Thoracic aorta (tissue), 2 donors: ENCODE measurements at places on chromosomes 4 and X.

GRCh38 chr4:27022963-27023362, 162.3 kb downstream of the STIM2 start:
- DNase-seq: no peak

DNA sequence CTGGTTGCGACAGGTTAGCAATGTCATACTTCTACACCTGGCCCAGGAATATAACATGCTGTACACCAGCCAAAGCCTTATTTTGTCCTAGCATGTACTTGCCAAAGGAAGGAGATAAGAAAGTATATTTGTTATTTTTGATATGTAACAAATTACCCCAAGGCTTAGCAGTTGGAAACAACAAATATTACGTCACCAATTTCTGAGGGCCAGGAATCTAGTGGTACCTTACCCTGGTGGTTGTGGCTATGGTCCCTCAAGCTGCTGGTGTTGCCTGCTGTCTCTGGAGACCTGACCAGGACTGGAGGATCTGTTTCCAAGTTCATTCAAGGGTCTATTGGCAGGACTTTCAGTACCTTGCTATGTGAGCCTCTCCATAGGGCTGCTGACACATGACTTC, 135.5 kb upstream of the BANK1 start:
- DNase-seq: no peak

DNA sequence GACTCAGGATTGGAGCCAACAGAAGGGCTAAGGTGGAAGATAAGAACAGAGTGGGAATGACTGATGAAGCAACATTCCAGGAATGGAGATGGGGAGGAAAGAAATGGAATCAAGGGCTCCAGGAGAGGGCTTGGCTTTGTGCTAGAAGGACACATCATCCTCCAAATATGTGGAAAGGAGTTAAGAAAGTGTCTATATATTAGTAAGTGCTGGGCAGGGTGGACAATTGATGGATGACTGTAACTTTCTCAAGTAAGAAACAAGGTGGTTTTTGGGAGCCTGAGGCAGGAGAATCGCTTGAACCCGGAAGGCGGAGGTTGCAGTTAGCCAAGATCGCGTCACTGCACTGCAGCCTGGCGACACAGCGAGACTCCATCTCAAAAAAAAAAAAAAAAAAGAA, 71.6 kb upstream of the NFKB1 start:
- DNase-seq: no peak

- no peak for DNase-seq
These were observed 4.3 kb downstream of the DMD start for GRCh38 chrX:33207056-33207455.

DNA sequence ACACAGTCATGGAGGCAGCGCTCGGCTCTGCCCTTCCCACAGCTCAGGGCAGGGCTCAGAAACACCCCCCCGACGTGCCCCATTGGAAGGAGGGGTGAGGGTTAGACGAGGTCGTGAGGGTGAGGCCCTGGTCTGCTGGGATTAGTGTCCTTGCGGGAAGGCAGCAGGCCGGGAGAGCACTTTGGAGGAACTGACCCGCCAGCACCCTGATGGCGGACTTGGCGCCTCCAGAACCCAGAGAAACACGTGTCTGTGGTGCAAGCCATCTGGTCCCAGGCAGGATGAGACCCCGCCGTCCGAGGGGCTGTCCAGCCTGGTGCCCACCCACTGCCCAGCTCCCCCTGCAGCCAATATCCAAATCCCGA, 26.3 kb downstream of the TACC3 start:
- DNase-seq: no peak

- DNase-seq: no peak
These were observed 3.7 kb upstream of the RAB9A start for GRCh38 chrX:13685126-13685763.

DNA sequence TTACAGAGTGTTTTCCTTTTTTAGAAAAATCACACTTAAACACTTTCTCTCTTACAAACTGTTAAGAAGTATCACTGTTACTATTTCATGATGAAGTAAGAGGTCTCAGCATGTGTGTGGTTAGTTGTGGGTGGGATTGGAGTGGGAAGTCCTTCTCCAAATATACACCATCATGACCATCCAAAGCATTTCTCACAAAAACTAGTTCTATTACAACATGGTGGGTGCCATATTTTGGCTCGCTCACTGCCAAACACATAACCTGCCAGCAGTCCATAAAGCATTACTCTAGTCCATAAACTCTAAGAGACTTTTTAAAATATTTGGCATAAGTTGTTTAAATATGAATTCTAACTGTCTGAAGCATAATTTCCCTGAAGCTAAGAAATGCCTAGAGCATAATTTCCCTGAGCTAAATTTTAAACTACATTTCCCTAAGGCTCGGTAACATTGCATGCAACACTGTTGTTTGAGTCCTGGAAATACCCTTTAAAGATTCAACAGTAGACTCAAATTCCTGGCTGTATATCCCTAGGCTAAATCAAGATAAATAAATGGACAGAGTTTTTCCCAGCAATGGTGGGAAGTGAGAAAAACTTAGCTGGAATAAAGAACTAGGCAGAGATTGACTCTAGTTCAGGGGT, 415.0 kb upstream of the INTU start:
- DNase-seq: no peak

DNA sequence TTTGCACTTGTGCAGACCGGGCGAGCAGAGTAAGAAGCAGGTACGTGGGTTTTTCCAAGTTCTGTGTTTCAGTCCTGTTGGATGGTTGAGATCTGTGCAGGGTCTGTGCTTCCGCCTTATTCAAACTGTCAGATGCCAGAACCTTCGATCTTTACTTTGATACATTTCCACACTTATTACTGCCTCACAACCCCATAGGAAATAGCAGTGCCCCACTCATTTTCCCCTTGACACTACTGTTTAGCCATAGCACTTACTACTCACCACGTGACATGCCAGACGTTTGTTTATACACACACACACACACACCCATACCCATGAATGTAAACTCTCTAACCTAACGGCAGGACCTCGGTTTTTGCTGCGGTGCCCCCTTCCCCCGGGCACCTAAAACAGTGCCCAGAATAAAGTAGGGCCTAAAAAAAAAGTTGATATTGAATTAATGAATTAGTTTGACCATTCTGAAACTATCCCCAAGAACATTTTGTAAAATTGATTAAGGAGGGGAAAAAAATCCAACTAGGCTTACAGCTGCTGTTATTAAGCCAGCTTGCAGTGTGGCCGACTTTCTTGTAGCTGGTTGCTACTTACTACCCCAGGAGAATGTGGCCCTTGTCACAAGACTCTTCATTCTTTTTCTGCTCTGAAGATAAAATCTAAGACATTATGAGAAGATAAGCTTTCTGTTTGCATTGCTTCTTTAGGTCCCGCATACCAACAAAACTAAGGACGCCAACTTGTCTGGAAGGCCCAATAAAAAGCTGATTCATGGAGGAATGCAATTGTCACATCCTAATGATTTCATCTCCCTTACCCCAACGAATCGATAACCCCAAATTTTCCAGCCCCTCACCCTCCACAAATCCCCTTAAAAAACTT, 704 bp upstream of the SEPSECS start:
- no peak for DNase-seq

- no peak for DNase-seq
These were observed 65.1 kb downstream of the KDM6A start for GRCh38 chrX:44938111-44938510.

DNA sequence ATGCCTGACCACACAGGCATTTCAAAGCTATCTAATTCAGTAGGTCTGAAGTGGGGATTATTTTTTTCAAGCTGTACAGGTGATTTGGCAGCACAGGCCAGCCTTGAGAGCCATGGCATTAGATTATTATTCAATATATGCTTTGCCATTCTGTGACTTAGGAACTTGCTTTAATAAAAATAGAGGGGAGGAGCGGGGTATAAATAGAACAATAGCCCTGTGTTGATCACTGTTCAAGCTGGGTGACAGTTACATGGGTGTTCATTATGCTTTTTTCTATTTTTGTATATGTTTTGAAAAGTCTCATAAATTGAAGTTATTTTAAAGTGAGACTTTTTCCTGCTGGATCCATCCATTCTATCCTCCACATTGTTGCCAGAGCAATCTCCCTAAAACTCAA, 20.3 kb downstream of the HUWE1 start:
- DNase-seq: no peak

- DNase-seq: no peak
These were observed 255.1 kb upstream of the GPRIN3 start for GRCh38 chr4:89562746-89563145.

GRCh38 chrX:136189222-136189621, 41.9 kb downstream of the FHL1 start:
- no peak for DNase-seq

DNA sequence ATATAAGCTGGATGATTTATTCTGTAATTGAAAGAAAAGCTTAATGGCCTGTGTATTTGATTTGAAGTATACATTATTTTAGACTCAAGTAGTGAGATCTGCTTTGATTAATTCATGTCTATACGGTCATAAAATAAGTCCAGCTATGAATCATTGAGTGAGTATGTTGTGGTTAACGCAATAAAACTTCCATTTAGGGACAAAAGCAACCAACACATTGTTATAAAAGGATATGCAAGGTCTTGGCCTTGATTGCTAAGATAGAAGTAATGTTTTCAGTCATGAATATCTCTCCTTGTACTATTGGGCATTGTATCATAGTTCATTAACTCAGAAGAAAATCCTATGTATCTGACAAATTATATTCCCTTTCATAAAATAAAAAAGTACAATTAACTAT, 162.1 kb downstream of the EPHA5 start:
- DNase-seq: no peak

GRCh38 chrX:9859711-9860555, 73.7 kb downstream of the SHROOM2 start:
- DNase-seq: no peak

- DNase-seq: no peak
These were observed 102.5 kb upstream of the GALNTL6 start for GRCh38 chr4:171710743-171711142.

DNA sequence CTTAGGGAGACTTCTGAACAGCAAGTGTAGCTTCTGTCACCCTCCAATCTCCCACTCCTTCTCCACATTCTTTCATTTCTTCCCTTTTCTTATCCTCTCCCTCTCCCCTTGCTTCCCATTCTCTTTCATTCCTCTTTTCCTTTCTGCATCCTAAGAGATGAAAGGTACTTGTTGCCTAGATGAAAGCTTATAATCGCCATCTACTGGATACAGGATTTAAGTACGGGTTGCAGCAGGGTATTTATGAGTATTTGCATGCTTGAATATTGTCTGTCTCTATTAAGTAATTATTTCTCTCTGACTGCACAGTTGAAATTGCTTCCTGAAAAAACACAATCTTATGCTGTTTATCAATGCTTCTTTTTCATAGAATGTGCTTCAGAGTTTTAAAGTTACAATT, 174.0 kb upstream of the TENT5D start:
- DNase-seq: no peak

GRCh38 chr4:14985843-14986242, 16.4 kb upstream of the CPEB2 start:
- DNase-seq: no peak

DNA sequence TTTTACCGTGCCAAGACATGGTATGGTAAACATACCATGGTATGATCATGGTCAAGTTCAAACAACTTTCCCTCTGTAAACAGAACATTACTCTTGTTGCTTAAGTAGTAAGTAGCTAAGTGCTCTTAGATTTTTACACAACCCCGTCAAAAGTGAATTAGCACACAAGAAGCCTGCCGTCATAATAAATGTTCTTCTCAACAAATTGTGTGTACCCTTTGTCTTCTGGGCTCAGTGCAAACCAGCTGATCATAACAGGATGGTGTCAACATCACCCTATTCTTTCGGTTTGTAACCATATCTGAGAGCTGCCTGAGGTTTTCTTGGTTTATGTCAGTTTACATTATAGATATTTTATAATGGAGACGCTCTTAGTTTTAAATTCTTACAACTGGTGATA, 28.8 kb downstream of the MSL3 start:
- DNase-seq: no peak

GRCh38 chr4:71184195-71184781, 154.5 kb upstream of the SLC4A4 start:
- DNase-seq: no peak

- DNase-seq: no peak
These were observed 7.7 kb downstream of the GEMIN8 start for GRCh38 chrX:14022019-14022418.

GRCh38 chrX:43939187-43939926, 33.8 kb downstream of the NDP start:
- no peak for DNase-seq

- DNase-seq: no peak
These were observed 11.9 kb upstream of the MAOA start for GRCh38 chrX:43644124-43644701.

GRCh38 chr4:15354371-15355297, 73.2 kb upstream of the C1QTNF7 start:
- DNase-seq: no peak

DNA sequence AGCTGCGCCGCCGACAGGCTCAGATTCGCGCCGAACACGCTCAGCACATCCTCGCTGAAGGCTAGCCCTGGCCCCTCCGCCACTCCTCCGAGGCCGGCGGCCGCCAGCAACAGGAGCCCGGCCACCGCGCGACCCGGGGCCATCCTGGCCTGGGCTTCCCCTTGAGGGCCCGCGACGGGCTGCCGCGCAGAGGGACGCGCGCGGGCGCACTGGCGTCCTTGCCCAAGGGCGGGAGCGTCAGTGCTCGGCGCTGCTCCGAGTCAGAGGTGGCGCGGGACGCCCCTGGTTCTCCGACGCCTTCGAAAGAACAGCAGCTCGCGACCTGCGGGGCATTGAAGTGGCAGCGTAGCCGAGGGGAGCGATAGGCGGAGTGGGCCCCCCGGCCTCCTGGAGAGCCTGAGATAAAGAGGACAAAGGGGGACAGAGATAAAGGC, 745 bp downstream of the SLC39A8 start:
- no peak for DNase-seq
